ENCODE measurements at places on chromosomes 2 and 18. TPM values are rescaled to one million over a fixed set of nuclear protein-coding genes. Genes with fewer than 3 reads are reported as not detected.

DNA sequence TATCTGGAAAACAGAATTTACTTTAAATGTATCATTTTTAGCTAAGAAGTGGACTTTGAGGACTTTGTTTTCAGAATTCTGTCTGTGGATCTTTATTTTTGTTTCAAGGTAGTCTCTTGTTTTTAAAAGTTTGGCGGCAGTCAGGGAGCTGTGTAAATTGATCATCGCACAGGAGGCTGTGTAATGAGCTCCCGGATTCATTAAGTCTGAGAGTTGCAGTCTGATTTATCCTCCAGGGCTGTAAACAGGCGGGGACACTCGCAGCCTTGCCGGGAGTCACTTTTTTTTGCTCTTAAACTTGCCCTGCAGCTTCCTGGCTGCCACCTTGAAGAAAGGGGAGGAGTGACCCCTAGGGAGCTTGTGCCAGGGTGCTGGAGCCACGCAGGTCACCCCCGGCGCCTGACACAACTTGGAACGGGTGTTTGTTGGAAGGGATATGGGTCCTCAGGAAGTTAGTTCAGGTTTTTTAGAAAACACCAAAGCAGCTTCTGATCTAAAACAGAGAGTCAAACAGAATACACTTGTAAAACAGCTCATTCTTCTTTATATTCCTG is 76.2 kb downstream of the DCDC2C start:
- no peak for DNase-seq

The SP100 gene
- 39.1 TPM for total RNA-seq

The IL1RN gene
- 14.5 TPM for total RNA-seq

DNA sequence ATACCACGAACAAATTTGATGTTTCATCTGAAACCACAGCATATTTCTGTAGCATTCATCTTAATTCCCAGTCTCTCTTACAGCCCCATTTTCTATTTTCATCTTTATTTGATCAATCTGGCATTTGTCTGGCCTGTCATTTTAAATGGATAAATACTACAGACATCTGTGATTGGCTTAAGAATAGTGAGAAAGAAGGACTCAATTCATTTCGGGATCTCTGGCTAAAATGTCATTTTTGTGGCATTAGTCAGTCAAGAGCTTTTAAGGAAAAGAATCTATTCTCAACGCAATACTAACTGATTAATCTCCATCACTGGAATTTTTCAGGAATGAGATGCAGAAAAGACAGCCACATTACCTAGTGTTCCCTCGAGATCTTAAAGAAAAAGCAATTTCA is 585.9 kb downstream of the IRS1 start:
- no peak for DNase-seq

DNA sequence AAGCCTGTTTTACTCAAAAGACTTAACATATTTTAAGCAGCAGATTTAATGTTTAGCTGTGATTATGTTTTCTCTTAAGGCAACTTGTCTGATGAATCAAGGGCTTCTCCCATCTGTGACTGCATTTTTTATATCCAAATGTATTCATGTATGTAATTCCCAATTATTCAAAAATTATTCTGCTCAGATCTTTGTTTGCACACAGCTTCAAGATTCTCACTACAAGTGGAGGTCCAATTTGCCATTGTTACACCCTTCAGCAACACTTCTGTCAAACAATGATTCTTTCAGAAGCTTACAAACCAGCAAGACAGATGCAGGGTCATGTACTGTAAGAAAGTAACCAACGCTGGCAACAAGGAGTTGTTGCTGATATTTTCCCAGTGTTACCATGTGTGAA is 5.9 kb upstream of the LRPPRC start:
- no peak for DNase-seq

DNA sequence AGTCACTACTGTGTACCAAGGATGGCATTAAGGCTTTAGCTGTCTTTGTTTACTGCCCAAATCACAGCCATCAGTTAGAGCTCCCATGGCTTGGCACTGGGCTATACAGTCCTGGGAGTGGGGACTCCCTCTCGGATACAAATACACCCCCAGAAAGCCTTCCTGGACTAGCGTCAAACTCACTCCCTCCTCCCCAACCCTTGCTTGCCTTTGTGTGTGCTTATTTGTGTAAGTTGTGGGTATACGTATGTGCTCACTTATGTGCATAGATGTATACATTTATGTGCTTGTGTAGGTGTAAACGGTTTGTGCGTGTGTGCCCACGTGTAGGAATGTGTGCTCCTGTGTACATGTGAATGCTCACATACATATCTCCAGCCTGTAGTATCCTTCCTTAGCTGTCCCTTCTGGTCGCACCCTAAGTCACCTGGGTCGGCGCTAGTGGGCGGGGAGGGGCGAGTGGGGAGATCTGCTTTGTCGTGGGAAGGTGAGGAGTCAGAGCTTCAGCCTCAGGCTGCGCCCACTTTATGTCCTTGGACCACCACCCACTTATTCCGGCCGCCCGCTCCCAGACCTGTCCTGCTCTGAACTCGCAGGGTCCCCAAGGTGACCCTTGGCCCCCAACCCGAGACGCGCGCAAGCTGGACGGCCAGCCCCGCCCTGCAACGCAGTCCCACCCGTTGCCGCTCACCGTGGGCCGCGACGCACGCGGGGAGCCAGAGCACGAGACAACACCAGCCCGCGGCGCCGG is 461 bp downstream of the PRADC1 start:
- DNase-seq: peak; percentile 58

DNA sequence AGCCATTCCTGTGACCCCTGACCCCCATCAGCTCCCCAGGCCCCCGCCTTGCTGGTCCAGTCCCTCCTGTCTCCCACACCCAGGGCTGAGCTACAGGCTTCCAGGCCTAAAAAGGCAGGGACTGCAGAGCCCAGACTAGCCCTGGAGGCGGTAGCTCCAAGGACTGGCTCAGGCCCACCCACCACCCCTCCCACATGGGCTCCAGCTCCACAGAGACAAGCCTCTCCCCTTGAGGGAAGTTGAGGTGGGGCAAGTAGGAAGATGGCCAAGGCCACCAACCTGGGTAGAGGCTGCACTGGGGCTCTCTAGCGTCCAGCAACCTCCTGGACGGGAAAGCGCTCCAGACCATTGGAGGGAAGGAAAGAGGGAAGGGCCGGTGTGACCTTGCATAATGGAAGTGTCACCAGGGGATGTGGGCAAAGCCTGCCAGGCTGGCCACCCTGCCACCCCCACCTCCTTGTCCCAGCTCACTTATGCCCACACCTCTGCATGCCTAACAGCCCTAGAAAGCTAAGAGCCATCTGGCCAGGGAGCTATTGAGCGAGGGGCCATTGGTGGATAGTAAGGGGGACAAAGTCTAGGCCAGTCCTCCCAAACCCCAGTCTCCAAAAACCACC is 63.1 kb downstream of the TNS1 start:
- no peak for DNase-seq

DNA sequence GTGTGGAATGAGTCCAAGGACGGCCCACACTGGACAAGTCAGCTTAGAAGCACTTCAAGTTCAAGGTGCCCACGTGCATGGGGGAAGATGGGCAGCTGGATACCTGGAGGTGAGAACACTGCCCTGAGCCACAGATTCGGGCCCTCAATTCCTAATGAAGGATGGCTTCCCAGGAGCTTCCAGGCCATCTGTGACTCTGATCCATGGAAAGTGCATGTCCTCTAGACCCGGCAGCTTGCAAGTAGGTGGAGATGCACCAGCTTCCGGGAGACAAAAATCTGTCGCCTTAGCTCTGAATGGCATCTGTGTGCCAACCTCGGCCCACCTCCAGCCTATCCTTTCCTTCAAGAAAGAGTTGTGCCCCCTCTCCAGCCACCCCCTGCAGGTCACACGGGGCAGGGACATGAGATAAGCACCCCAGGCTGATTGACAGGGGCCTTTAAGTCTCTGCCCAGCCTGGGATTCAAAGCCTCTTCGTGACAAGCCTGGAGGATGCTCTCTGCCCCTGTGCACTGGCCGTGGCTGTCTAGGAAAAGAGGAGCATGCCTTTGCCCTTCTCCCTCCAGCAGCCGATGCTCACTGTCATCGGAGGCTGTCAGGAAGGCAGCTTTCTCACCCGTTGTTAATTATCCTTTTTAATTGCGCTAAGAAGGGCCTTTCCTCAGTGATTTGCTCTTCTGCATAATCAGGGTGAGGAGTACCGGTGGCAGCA is 65.5 kb downstream of the BIN1 start:
- no peak for DNase-seq

DNA sequence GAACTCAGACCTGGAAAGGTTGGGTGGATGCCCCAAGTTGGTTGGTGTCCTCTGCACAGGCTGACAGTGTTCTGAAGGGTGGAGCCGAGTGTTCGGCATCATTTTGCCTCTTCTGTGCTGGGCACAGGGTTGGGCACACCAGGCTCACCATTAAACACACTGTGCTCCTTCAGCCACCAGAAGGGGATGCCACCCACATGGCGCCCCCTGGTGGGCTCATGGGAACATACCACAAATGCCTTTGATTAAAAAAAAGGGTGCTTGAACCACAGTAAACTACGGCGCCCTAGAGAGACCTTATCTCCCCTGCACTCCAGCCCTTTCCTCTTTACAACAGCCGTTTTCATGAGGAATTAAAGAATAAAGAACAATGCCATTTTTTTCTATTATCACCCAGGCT is 89.4 kb downstream of the CELF4 start:
- DNase-seq: no peak

GRCh38 chr2:240983361-240983995 is 14.9 kb upstream of the SNED1 start:
- peak; percentile 56 for DNase-seq

Measured in right lobe of liver (tissue), 6 donors.